Peyer's patch (tissue), 4 donors: ENCODE measurements at places on chromosomes 5 and 9. TPM values are rescaled to one million over a fixed set of nuclear protein-coding genes. Genes with fewer than 3 reads are reported as not detected.
A peak's percentile ranks its signal among the peaks of the same experiment; 100 is the strongest.

The PLAC8L1 gene
- total RNA-seq = 2.8 TPM

The F2R gene
- 5.0 TPM for total RNA-seq

The PCDHA9 gene
- total RNA-seq = 0.83 TPM

- H3K4me1 ChIP-seq = peaks cover 6% of the 10 kb centered on the region
- H3K36me3 ChIP-seq = no peaks in the 10 kb centered on the region
- no peak overlapping the region for H3K4me3 ChIP-seq
- H3K27me3 ChIP-seq = no peaks in the 10 kb centered on the region
Observed at GRCh38 chr5:157502143-157502647, 42.2 kb downstream of the NIPAL4 start.

- no peak overlapping the region for H3K27ac ChIP-seq
- no peak overlapping the region for H3K4me3 ChIP-seq
- H3K4me1 ChIP-seq = no peaks in the 10 kb centered on the region
- H3K36me3 ChIP-seq = no peaks in the 10 kb centered on the region
Observed at GRCh38 chr9:98410185-98410697, 154.8 kb upstream of the TBC1D2 start.

DNA sequence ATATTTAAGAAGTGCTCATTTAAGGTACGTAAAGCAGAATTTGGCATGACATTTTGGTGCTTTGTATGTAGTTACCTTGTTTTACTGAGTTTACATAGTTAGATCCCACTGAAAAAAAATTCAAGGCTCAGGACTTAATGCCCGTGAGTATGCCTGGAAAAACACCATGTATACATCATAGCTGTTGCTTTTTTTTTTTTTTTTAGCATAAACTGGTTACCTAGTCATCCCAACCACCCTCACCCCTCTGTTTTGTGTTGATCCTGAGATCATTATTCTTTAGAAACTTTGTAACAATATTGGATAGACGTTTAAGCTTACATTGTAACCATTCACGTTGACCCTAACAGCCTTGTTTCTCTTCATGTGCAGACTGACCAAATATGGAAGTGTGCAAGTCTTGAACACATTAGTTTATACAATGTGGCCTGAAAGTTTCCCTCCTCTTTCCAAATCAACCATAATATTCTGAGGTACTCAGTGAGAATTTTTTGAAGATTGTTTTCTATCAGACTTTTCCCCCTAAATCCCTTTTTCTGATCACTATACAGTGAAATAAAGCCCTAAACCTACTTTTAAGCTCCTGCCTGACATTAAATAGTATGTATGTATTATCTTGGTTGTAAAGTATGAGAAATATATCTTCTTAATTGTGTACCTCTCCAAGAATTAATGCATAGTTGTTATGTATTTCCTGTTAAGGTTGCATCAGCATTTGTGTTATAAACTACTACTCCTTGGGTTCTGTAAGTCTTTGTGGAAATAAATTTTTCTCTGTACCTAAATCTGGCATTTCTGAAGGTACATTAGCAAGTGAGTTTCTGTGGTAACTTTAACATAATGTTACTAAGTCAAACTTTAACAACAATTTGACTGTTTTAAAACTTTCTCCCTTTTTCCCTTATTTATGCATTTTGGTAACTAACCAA, 4.4 kb downstream of the RABGAP1 start:
- H3K27me3 ChIP-seq = no peaks in the 10 kb centered on the region
- no peaks in the 10 kb centered on the region for H3K36me3 ChIP-seq
- no peak overlapping the region for H3K4me3 ChIP-seq
- peak overlapping the region; percentile 27 for H3K27ac ChIP-seq

GRCh38 chr9:127767410-127767809, 11.1 kb downstream of the SH2D3C start:
- H3K27me3 ChIP-seq = no peaks in the 10 kb centered on the region
- H3K27ac ChIP-seq = peak overlapping the region; percentile 70
- no peaks in the 10 kb centered on the region for H3K36me3 ChIP-seq
- H3K4me3 ChIP-seq = no peak overlapping the region

- H3K36me3 ChIP-seq = no peaks in the 10 kb centered on the region
- H3K27me3 ChIP-seq = no peaks in the 10 kb centered on the region
- H3K4me1 ChIP-seq = no peaks in the 10 kb centered on the region
- H3K4me3 ChIP-seq = no peak overlapping the region
- DNase-seq = no peak
- H3K27ac ChIP-seq = no peak overlapping the region
Observed at GRCh38 chr9:12737871-12738270, 36.9 kb upstream of the LURAP1L start.

GRCh38 chr5:2430606-2431005, 320.9 kb downstream of the IRX2 start:
- H3K27me3 ChIP-seq = no peaks in the 10 kb centered on the region
- no peak overlapping the region for H3K27ac ChIP-seq
- no peaks in the 10 kb centered on the region for H3K4me1 ChIP-seq
- DNase-seq = no peak

DNA sequence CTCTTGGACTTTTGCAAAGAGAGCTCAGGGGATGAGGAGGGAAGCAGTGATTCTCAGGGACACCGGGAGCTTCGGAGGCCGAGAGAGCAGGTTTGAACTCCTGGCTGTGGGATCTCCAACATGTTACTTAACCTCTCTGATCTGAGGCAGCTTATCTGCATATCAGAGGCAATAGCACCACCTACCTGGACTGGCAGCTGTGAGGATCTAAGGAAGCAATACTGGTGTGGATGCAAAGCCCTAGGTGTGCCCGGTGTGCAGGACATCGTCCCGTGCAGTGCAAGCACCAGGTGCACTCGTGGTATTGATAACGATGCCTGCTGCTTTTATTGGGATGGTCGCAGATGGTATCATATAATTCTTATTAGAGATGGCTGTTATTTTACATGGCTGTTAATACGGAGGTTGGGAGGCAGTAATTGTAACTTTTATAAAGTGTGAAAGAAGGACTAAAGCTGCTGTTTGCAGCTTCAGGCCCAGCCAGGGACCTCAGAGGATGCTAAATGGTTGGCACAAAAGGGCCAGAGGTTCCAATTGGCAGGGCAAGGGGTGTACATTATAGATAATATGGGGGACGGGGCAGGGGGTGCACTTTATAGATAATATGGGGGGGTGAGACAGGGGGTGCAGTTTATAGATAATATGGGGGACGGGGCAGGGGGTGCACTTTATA, 14.9 kb downstream of the COL5A1 start:
- H3K36me3 ChIP-seq = no peaks in the 10 kb centered on the region
- no peaks in the 10 kb centered on the region for H3K27me3 ChIP-seq
- no peak for DNase-seq
- no peak overlapping the region for H3K4me3 ChIP-seq

GRCh38 chr9:30758726-30759446, 1625.6 kb upstream of the ACO1 start:
- no peaks in the 10 kb centered on the region for H3K4me1 ChIP-seq
- no peak overlapping the region for H3K4me3 ChIP-seq
- DNase-seq = no peak
- H3K27me3 ChIP-seq = no peaks in the 10 kb centered on the region
- H3K27ac ChIP-seq = no peak overlapping the region

GRCh38 chr5:107782561-107783169, 111.9 kb upstream of the EFNA5 start:
- no peaks in the 10 kb centered on the region for H3K4me1 ChIP-seq
- H3K4me3 ChIP-seq = no peak overlapping the region
- no peaks in the 10 kb centered on the region for H3K36me3 ChIP-seq
- no peak for DNase-seq
- no peak overlapping the region for H3K27ac ChIP-seq

DNA sequence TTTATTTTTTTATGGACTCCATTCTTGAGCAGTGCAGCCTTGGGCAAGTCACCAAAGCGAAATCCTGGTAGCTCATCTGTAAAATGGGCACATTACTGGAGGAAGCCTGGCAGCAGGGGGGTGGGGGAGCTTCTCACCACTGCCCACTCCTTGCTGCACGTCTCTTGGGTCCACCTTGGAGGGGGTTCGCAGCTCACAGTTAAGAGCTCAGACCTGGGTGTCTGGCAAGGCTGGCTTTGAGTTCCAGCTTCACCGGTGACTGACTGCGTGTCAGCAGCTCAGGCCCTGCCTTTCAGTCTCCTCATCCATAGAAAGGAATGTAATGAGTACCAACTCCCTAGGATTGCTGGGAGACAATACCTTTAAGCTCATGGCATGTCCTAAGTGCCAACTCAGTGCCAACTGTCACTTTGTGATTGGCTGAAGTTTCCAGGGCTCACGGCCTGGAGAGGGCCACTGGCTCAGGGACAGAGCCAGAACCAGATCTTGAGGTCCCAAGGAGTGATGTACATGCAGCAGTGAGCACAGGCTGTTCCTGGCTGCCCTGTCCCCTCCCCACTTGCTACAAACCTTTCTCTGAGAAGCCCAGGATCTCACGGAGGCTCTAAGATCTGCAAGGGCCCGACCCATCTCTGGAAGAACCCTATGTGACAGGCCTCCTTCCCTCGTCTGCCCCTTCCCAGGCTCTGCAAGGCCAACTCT, 72.9 kb downstream of the C9orf50 start:
- H3K27me3 ChIP-seq = no peaks in the 10 kb centered on the region
- H3K36me3 ChIP-seq = no peaks in the 10 kb centered on the region
- no peak overlapping the region for H3K4me3 ChIP-seq
- no peaks in the 10 kb centered on the region for H3K4me1 ChIP-seq
- DNase-seq = no peak

- no peak overlapping the region for H3K4me3 ChIP-seq
- DNase-seq = peak; percentile 33
- H3K27ac ChIP-seq = no peak overlapping the region
Observed at GRCh38 chr9:124349675-124350493, 65.4 kb downstream of the PSMB7 start.
